ENCODE measurements at places on chromosomes 7 and 10.
A peak's percentile ranks its signal among the peaks of the same experiment; 100 is the strongest.

GRCh38 chr10:63630931-63631680 lies 109.9 kb downstream of the REEP3 start:
- DNase-seq: no peak

DNA sequence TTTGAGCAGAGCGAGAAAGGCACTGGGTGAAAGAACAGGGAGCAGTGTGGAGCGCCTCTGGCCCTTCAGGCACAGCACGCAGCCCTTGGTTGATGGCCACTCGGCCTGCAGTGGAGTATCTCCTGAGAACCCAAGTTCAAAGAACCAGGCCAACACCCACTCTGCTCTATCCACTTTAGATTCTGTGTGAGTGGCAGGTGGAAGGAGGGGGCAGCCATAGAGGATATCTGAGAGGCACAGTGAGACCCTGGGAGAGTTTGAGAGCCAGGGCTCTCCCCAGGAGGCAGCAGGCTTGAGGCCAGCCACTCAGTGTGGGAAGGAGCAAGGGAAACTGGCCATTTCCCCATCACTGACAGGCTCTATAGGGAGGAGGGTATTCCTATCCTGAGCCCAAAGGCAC lies 52.5 kb upstream of the PTN start:
- DNase-seq: no peak

- DNase-seq: no peak
Observed at GRCh38 chr7:84258628-84259027, 64.0 kb upstream of the SEMA3A start.

DNA sequence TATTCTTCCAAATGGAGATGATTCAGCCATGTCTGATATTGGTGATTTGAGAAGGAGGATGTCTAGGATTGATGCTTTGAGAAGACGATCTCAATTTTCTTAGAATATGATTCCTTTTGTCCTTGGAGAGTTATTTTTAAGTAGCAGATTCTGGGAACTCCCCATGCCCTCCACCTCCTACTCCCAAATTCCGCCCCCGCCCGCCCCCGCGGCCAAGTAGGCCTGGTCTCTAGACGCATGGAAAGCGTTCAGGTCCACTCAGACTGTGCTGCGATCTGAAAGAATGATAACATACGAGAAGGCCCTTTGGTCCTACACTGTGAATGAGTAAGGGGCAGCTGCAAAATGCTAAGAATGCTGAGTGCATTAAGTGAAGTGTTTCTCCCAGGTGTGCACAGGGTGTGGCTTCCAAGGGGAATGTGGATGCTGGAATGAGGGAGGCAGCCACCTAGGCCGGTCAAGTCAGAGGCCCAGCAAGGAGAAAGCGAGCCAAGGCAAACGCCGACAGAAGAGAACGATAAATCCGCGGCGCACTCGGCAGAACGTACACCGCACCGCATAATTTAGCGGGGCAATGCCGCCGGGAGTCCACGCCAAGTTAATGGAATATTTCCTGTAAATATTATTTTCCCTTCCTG lies 142.3 kb downstream of the PRPF18 start:
- no peak for DNase-seq

GRCh38 chr10:97061423-97061822 lies 124.3 kb downstream of the SLIT1 start:
- DNase-seq: no peak

DNA sequence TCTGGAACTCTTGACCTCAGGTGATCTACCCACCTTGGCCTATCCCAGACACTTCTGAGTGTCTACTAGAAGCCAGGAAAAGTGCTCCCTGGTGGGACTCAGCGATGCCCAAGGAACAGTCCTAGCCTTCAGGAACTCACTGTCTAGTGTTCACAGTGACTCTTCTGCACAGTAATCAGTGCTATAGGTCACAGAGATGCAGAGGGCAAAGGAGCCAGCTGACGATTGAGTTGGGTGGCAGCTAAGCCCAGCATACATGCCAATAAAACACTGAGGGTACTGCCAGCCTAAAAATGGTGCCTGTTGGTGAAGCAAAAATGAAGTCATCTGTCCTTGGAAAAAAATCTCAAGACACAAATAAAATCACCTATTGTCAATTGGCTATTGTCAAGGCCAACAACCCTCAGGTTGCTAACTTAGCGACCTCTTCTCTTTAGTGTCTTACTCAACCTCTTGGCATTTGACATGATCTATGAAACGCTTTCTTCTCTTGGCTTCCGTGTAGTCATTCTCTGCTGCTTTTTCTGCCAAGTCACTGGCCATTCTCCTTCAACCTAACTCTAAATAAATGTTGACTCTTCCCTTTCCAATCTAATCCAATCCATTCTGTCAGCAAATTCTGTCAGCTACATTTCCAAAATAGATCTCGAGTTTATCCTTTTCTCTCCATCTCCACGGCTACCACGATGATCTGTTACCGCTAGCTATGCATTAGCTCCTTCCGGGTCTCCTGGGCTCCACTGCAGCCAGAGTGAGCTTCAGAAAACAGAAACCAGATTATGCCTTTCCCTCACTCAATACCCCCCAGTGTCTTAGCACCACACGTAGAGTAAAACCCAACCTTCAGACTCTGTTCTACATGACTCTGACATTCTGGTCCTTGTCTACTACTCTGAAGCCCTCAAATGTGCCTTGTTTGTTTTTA lies 99.2 kb downstream of the ATXN7L1 start:
- DNase-seq: no peak

DNA sequence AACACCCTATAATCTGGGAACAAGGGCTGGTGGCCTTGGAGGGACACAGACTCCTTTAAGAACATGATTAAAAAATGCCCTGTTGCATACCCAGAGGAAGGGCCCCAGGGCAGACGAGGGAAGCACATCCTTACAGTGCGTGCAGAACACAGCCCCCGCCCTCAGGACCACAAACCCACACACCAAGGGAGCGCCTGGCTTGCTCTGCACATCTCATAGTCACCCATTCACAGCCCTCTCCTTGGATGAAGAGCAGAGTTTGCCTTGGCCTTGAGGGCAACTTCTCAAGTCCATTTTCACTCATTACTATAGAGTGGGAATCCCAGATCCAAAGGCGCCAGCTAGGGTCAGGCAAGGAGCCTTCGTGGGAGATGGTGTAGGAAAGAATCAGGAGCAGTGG lies 6.3 kb upstream of the VSIR start:
- DNase-seq: no peak

DNA sequence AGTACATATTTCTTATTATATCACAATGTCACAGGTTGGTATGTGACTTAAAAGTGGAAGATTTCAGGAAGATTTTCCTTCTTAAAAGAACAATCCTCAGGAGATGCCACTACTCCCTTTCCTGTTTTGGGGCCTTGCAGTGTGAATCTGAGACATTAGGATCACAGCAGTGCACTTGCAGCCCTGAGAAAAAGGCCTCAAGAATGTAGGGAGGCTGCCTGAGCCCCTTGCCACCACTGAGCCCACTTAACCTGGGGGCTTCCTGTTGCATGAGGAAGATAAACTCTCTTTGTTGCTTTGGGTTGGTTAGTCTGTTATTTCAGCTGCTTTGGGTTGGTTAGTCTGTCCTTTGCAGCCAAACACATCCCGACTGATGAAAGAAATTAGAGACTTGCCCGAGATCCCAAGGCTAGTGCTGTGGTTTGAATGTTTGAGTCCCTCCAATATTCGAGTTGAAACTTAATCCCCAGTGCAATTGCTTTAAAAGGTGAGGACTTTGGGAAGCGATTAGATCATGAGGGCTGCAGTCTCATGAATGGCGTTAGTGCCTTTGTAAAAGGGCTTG lies 151.3 kb upstream of the SP4 start:
- no peak for DNase-seq

- DNase-seq: no peak
Observed at GRCh38 chr10:13416760-13417159, 68.7 kb upstream of the SEPHS1 start.

DNA sequence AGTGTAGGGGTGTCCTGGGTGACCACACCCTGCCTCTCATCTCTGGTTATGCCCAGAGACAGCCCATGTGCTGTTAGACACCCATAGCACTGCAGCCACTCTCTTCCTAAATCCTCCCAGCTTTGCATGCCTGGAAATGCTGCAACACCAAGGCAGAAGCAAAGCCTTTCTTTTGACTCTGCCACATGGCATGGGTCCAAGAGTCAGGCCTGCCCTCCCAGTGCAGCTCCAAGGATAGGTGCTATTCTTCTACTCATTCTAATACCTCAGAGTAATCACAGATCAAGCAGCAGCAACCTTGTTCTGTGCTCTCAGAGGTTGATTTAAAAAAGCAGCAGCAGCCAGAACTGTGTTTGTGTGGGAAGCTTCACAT lies 23.4 kb downstream of the FRMPD2 start:
- DNase-seq: no peak

GRCh38 chr10:117431160-117431559 lies 55.9 kb upstream of the PDZD8 start:
- DNase-seq: no peak

GRCh38 chr10:80769700-80770160 lies 232.0 kb downstream of the SH2D4B start:
- no peak for DNase-seq

DNA sequence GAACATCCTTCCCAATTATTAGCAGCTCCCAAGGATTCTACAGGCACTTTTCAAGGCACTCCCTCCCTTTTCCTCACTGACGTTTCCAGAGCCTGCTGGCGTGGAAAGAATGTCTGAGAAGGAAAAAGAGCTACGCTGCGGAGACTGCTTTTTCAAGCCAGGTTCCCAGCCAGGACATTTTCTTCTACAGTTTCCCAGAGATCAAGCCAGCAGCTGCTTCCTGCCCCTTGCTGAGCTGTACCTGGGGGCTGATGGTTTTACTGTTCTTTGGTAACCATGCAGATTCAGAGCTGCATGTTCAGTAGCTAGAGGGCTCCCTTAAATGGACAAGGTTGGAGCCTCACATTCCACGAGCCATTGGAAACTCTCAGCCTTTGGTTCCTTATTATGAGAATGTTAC lies 133.4 kb downstream of the EVX1 start:
- DNase-seq: no peak

- no peak for DNase-seq
Observed at GRCh38 chr7:31310321-31310935, 30.1 kb downstream of the NEUROD6 start.

GRCh38 chr10:72267819-72268399 lies 5.8 kb upstream of the DDIT4 start:
- DNase-seq: no peak

DNA sequence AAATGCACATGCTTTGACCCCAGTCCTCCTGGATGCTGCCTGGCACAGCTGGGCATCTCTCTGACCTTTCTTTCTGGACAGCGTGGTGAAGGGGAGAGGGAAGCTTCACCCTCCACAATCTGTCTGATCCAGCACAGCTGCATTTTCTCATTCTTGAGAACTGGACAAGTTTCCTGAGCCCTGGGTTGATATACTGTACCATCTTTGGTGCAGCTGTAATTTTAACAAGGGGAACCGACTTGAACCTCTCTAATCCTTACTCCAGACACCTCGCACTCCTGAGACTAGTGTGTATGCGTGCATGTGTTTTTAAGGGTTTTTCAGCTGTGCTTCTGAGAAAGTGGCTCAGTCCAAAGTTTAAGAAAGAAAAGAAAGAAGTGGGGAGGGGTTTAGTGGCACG lies 655.7 kb downstream of the INHBA start:
- no peak for DNase-seq

- peak; percentile 14 for DNase-seq
Observed at GRCh38 chr10:8035006-8035640, 19.4 kb upstream of the GATA3 start.

DNA sequence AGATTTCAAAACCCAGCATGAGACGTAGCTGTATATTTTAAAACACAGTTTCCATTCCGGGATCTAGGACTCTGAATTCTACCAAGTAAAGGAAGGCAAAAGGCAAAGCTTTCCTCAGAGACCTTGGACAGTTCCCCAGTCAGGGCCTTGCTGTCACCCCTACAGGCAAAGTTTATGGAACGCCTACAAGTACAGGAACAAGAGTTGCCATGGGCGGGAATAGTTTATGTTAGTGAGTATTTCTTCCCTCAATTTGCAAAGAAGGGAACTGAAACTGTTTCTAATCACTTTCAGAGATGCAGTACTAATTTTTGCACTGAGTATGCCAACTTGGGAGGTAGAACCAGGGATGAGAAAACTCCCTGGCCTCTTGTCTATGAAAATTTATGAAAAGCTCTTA lies 68.2 kb upstream of the LRGUK start:
- peak; percentile 5 for DNase-seq

DNA sequence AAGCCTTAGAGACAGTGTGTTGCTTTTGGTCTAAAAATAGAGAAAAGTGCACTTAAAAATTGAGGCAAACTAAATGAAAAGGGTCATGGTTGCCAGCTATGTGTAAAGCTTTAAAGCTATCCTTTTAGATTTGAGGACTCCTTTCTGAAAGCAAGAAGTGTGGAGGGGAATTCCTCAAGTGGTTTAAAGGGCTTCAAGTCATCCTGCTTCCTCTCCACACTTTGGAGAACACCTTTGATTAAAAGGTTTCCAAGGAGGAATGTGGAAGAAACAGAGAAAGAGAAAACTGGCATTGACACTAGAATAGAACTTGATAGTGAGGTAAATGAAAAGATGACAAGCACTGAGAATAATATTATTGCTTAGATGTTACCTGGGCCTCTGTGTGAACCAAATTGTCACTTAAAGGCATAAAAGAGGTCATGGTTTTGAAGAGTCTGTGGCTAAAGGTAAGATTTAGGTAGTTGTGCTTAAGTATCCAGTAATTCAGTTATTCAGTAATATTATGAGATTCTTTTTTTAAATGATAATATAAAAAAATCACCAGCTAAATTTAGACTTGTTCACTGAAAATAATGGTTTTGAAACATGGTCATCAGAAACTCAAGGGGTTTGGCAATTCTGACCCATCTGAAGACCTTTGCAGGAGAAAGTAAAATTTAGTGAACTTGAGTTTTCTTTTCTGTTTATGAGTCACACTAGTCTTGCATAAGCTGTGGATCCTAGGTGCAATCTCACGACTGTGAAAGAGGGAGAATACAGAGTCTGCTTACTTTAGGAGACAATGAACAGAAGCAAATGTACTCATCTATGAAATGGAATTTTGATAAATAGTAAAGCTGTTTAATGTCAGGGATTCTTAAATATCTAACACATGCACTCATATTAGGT lies 466.0 kb downstream of the KIF20B start:
- DNase-seq: no peak

DNA sequence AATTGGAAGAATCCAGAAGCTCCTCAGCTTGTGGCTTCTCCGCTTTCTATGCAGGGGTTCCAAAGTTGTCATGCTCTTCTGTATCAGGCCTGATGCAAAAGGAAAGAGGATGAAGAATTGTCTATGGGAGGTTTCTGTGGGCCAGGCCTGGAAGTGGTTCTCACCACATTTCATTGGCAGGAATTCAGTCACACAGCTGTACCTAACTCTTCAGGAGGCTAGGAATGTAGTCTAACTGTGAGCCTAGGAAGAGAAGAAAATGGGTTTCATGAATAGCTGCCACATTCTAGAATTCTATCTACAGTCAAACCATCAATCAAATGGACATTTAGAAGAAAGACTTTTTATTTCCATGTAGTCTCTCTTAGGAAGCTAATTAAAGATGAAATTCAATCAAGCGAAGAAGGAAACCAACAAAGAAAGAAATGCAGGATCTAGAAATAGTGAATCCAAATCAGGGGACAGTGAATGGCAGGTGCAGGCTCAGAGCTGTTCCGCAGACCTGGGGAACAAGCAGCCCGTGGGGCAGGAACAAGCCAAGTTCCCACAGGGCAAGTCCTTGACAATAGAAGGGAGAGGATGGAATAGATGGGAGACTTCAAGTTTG lies 25.4 kb upstream of the USP6NL start:
- no peak for DNase-seq

GRCh38 chr10:3719024-3719843 lies 65.8 kb downstream of the KLF6 start:
- no peak for DNase-seq

Measured in nephron progenitor cell (in vitro differentiated cells).